ENCODE measurements at places on chromosomes 2 and 18. TPM values are rescaled to one million over a fixed set of nuclear protein-coding genes. Genes with fewer than 3 reads are reported as not detected.

GRHL1 gene
- 0.97 TPM for total RNA-seq

SNORC gene
- 0.12 TPM for total RNA-seq

ALPG gene
- total RNA-seq: not detected

SERPINB4 gene
- not detected for total RNA-seq

IL36A gene
- total RNA-seq: not detected

DNA sequence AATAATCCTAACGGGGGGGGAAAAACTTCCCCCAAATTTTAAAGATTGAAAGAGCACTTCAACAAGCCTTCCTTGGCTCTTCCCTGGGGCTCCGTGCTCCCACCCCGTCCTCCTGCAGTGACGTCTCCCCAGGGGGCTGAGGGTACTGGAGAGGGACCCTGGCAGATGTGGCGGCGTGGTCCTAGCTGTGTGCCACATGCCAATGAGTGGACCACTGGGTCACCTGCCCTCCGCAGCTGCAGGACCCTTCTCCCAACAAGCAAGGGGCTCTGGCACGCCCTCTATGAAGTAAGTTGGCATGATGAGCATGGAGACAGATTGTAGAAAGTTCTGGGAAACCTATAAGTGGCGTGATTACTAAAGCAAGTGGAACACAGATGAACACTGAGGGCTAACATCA is 46.7 kb downstream of the PXDN start:
- DNase-seq: no peak

DNA sequence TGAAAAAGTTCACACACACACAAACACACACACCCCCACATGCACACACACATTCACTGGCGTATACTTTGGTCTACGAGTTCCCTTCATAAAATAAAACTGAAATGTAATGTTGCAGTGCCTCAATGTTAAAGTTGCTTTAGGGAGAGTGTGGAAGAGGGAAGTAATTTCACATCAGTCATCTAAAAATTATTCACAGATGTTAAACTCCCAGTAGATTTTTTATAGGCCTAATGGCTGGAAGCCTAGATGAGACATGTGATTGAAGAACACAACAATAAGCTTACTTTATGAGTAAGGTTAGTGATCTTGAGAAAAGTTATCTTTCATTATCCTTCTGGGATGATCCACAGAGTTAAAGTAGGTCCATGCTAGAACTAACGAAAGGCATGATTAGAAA is 506.7 kb upstream of the CNTNAP5 start:
- no peak for DNase-seq

- no peak for DNase-seq
These were observed 133.9 kb downstream of the TNS1 start for GRCh38 chr2:217868911-217869334.

- no peak for DNase-seq
These were observed 3.2 kb upstream of the SLC20A1 start for GRCh38 chr2:112642561-112642960.

GRCh38 chr2:107525406-107525805 is 301.3 kb upstream of the RGPD4 start:
- DNase-seq: no peak

DNA sequence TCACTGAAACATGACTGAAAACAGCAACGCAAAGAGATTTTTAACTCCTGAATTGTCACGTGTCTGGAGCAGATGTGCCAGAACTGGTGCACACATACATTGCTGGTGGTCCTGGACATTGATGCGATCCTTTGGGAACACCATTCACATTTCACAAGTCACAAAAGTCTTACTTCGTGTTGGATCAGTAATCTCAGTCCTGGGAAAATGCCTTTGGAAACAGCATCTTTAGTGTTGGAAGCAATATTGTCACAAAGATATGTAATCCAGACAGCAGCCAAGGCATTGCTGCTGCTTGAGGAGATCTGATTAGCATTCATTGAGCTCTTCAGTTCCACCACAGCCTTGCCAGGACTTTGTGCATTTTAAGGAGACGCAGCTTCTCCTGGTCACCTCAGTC is 126.2 kb upstream of the SH3BP4 start:
- no peak for DNase-seq
